ENCODE measurements at places on chromosomes 6 and 20.

GRCh38 chr6:138397128-138398122 is 6.6 kb upstream of the HEBP2 start:
- no peak for DNase-seq

DNA sequence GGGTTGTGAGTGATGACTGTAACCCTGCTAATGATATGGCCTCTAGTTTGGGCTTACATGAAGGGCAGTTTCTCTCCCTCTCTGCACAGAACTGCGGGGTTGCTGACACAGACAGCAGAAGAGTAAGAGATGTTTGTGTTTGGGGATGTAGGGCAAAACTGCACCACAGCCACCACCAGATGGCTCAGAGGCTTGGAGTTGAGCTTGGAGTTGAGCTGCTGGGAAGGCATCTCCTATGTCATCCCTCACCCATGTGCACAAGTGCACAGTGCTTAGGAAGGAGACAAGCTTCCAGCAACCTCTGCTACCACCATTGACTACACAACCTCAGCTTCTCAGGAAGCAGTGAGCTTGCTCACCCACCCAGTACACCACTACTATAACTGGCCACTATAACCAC is 303.9 kb upstream of the DEFB112 start:
- no peak for DNase-seq

- DNase-seq: no peak
Measured at GRCh38 chr20:48812600-48813445, 15.0 kb downstream of the PREX1 start.

GRCh38 chr20:37343994-37344355 is 2.0 kb upstream of the SRC start:
- DNase-seq: no peak

DNA sequence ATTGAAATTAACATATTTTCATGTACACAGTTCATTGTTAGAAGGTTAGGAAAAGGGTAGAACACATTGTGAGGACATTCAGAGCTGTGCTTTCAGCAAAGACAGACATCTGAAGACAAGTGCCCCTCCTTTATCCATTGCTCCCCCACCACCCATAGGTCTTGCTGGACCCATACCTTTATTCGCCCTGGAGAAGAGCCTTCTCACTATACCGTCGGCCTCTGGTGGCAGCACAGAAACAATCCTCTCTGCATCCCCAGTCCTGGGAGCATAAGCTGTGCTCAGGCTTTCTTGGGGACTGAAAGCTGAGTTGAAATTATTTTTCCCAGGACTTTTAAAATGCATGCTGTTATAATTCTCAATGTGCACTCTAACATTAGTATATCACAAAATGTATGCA is 372.3 kb downstream of the EPHA7 start:
- no peak for DNase-seq

DNA sequence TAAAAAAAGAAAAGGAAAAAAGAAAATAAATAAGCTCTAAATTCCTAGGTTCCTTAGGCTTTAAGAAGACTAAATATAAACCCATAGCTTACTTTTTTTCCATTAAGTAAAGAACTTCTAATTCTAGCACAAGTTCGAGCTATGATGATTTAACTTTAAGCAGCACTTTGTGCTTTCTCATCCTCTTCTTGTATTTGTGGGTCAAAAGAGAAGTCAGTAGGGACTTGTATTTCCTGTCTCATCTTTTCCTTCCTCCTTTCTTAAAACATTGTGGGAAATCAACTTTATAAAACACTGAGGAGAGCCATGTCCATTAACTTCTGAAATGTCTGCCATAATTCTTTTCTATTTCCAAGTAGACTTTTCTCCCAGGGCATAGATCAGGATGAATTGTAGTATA is 637.7 kb upstream of the CITED2 start:
- DNase-seq: no peak

DNA sequence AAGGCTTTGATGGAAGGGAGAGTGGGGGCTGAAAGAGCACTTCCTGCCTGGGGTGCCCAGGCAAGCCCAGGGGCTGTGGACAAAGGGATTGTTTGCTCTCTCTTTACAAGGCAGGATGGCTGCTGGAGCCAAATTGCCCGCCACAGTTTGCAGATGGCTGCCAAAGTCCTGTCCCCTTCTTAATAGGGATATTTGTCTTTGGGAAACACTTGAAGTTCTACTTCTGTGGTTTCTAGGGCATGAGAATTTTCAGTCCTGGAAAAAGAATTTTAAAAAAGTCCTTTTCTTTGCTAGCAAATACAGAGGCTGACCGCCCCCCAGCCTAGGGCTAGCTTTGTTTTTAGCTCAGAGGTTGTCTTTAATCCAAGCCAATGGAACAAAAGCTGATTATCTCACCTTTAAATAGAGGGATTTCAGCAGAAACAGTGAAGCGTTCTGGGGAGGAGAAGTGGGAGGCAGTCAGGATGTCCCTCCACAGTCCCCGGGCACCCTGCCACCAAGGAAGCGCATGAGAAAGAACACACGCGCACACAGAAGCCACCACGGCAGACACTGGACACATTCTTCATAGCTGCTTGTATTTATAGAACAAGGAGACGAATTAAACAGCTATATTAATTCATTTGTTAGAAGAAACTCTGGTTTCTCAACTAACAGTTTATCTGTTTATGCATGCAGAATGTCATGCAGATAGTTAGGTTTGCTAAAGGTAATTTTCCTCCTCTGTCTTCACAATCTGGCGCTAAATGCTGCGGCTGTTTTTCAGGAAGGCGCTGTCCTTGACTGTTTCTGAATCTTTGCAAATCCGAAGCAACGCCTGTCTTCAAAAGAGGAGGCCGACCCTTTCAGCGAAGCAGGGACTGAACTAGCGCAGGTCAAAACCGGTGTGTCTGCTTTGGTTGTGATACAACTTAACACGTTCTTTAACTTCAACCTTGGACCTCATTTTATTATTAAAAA is 736.9 kb downstream of the QKI start:
- DNase-seq: no peak

All from activated CD4-positive, alpha-beta T cell treated with anti-CD3 and anti-CD28 coated beads, Interleukin-2, amount 50 U/mL, for 16 hours (primary cell).